Left lung (tissue), 14 donors: ENCODE measurements at places on chromosomes 7 and 10.

DNA sequence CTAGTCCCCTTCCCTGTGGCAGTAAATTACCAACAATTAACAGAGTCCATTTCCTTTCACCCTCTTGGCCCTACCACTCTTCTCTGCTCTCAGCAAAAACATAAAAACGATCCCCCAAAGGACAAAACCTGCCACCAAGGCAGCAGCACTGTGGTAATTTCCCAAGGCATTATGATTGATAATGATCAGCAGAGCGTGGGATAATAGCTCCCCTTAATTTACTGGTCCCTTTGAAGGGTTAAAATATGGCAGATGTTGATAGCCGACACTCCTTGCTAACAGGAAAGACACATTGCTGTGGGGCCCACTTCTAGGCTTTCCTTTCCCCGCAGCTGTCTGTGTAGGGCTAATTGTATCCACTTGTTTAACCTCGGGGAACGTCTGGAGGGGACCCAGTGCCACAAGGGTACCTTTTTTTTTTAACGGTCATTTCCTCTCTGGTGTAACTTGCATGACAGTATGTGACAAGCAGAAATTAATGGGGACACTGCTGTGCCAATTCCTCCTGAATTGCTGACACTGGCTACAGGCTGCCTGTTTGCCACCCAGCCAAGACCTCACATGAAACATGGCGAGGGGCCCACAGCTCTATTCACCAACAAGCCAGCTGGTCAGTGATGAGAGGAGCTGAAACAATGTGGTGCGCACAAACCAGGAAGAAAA lies 81.3 kb downstream of the CDK6 start:
- no peak for DNase-seq

DNA sequence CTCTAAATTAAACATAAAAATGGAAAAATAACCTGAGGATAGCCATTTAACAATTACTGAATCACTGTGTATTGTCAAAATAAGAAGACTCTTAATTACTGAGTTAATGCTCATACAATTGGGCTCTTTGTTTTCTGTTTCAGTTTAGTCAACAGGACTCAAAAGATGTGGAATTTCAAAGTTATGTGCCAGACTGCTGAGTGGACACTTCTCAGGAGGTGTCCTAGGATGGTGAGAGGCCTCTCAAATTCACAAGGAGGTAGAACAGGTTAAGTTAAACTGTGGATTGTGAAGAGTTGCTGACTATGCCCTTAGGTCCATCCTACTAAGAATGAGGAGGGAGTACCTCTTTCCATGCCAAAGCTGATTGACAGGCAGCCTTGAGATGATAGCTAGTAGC lies 157.7 kb upstream of the CHRM2 start:
- no peak for DNase-seq

DNA sequence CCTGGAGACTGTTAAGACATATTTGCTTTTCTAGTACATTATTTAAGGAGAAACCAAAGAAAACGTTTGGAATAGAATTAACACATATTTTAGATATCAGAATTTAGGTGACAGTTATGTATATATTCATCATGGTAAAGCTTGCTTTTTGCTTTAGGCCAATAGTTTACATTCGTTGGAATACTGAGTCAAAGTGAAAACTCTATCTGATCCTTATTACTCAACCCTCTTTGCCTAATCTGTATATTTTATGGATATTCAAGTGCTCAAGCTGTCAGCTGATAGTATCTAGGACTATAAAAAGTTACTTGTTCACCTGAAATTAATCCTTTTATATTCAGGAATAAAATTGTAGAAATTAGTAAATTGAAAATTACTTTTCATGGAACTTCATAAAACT lies 61.1 kb downstream of the VPS50 start:
- no peak for DNase-seq

DNA sequence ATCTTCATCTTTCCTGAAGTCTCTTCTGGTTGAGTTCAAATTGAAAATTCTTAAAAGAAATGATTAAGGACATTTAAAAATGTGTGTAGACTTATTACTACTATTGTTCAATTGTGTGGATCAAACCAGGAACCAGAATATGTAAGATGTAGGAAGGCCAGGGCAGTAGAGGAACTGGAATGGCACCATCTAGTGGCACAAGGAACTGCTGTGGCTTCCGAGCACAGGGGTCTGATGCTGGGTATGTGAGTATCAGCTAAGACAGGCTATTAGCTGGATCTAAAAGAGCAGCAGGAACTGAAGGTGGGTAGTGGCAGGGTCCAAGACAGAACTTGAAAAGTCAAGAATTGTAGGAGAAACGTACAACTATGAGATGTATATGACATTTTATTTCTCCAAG lies 247.3 kb downstream of the SEMA3A start:
- DNase-seq, result no peak

GRCh38 chr7:101017064-101017777 lies 2.7 kb upstream of the MUC17 start:
- peak; percentile 80 for DNase-seq

DNA sequence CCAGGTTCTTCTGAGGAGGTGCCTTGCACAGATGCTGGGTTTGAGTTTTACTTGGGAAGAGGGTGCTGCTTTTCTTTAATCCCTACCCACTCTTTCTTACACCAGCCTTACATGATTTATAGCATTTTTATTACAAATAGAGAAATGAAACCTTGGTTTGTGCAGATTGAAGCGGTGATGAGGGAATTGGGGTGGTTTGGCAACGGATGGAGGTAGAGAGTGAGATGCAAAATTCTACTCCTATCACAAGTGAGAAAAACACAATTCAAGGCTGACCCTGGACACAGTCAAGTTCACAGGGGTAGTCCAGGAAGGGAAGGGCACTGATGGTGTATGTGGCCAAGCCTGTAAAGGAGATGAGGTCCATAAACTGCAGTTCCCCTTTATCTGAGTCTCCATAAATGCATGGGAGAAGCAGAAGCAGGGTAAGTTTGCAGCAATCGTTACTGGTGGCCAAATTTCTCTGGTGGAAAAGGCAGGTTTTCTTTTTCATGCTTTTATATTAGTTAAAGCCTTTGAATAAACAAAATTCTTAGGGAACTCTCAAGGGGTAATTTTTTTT lies 214.3 kb downstream of the JAZF1 start:
- DNase-seq, result no peak

- DNase-seq, result no peak
These were observed 560.8 kb downstream of the REEP3 start for GRCh38 chr10:64081947-64082482.
